ENCODE measurements at places on chromosomes 11 and 22. TPM values are rescaled to one million over a fixed set of nuclear protein-coding genes. Genes with fewer than 3 reads are reported as not detected.

GRCh38 chr11:121008551-121008950 lies 15.4 kb upstream of the TBCEL start:
- no peak for DNase-seq

SYT7 gene
- 5.6 TPM for polyA plus RNA-seq

DNA sequence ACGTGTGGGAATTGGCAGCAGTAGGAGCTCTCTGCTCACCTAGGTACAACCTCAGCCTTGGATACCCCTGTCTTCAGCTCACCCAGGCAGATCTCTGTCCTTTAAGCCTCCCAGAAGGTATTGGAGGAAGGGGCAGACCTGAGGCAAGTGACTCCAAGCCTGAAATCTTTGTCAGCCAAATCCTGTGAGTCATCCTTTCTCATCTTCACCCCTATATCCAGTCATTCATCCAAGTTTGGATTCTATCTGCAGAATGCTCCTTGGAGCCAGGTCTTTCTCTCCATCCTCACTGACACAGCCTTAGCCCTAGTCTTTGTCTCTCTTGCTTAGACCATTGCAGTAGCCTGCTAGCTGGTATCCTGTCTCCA lies 10.4 kb upstream of the THY1 start:
- no peak for DNase-seq

DNA sequence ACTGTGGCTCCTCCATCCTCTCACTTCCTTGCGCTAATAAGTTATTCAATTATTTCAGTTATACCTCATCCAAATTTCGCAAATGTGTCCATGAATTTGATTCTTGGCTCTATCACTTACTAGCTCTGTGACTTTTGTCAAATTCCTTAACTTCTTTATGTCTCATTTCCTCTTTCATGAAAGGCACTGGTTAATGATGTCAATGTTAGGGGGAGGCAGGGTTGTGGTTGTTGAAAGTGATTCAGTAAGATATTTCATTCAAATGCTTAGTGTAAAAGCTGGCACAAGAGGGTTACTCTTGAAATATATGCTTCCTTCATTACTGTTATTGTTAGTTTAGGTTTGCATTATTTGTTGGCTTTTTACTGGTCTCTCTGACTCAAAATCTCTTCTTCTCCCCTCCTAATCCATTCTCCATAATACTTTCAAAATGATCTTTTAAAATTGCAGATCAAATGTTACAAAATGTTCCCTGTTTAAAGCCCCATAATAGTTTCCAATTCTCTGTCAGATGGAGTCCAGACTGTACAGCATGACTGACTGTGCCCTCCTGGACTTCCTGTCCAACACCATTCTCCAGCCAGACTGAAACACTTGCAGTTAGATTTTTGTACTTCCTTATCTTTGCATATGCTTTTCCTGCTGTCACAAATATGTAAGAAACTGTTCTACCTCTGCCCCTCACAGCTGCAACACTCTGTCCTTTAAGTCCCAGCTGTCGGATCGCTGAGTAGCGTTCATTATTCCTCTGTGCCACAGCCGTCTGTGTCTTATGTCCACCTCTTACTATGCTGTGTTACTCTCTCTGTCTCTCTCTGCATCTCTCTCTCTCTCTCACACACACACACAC lies 510.6 kb upstream of the RAG2 start:
- no peak for DNase-seq

DNA sequence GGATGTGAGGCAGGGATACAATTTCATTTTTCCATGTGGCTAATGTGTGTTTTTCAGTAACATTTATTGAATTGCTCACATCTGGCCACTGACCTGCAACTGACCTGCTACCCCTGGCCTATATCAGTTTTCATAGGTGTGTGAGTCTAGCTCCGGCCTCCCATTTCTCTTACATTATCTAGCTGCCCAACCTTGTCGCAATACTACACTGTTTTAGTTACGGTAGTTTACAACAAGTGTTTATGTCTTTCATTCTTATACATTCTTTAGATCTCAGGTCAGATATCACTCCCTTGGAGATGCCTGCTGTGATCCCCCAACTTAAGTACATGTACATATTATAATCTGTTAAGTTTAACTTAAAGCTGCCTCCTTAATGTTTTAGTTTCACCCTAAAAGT lies 2.3 kb upstream of the CYB5R2 start:
- no peak for DNase-seq

MMP12 gene
- polyA plus RNA-seq: 4.2 TPM
